ENCODE measurements at places on chromosomes 1 and 21.

- no peak for DNase-seq
These were observed 852 bp downstream of the FAAH start for GRCh38 chr1:46394872-46395465.

DNA sequence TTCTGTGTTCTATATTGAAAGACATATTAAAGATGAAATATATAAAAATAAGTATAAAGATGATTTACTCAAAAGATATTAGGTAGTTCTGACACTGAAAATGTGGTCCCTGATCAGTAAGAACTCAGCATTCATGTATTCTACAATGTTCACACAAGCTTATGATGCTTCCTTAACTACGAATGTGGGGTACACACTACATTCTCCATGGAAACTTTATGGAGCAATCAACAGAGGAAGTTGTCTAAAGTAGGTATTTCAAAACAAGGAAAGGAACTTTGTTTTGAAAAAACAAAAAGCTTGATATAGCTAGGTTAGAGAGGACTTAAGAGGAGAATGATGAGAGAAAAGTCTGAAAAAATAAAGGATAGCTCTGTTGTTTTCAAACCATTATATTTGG, 119.7 kb upstream of the RGS18 start:
- no peak for DNase-seq

- peak; percentile 17 for DNase-seq
These were observed 3.0 kb upstream of the NFIA start for GRCh38 chr1:61079296-61079897.

GRCh38 chr21:45202889-45203288, 84.8 kb downstream of the POFUT2 start:
- no peak for DNase-seq

GRCh38 chr1:233657466-233657865, 43.6 kb downstream of the KCNK1 start:
- DNase-seq: no peak

- no peak for DNase-seq
These were observed 301 bp upstream of the NUDT17 start for GRCh38 chr1:145845144-145845513.

DNA sequence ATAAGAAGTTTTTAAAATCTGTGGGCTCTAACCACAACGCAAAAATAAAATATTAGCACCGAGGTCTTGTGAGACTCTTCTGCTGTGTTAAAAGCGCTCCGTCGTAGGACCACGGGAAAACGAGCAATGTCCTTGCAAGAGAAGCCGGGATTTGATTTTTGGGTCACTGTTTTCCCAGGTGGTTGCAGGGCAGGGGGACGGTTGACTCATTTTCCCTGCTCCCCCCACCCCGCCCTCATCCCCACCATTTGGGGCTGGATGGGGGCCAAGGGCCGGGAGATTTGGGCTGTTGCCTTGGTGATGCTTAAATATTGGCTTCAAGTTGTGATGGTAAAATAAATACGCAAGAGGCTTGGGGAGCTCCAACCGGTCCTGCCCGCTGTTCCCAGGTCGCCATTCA, 67.6 kb upstream of the SLC25A33 start:
- no peak for DNase-seq

- DNase-seq: peak; percentile 60
These were observed 487.3 kb downstream of the SIPA1L2 start for GRCh38 chr1:232142403-232143314.

GRCh38 chr1:207644852-207645634, at the start of gene CR1L:
TSS of gene CR1L (plus strand) at chr1:207645133. CDS start at chr1:207645234, 101 bp downstream.
- peak; percentile 69 for DNase-seq

- DNase-seq: peak; percentile 71
These were observed 179.4 kb upstream of the SGIP1 start for GRCh38 chr1:66354311-66355201.

DNA sequence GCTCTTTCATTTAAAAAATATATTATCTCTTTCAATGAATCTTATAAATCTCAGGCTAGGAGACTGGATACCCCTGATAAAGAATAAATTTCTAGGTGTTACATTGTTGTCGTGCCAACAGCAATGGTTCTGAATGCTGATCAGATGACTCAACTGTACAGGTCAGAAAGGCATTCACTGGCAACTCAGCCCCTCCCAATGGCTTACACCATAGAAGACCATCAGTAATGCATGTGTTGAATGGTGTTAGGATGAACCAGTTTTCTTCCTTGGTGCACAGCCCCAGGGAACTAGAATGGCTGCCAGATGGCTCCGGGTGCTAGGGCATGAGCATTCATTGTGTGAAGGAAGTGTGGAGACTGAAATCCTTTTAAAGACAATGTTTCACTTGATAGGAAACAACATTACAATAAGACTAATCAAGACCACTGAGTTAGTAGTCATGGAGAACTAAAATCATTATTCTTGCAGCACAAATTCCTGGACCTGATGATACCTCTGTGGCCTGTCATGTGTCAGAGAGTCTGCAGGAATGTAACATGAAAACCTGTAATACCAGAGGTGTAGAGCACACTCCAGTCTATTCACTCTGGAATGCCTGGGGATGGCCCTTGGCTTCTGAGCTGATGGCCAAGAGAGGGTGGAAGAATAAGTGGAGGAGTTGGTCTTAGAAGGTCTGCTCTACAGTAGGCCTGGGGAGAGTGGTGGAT, 187.7 kb upstream of the LMO4 start:
- no peak for DNase-seq

GRCh38 chr1:42748021-42748420, 8.0 kb upstream of the CLDN19 start:
- no peak for DNase-seq

- DNase-seq: no peak
These were observed 26.6 kb downstream of the UBE2G2 start for GRCh38 chr21:44774972-44775371.

GRCh38 chr1:236489710-236490377, 33.9 kb upstream of the LGALS8 start:
- DNase-seq: peak; percentile 74

GRCh38 chr1:40689737-40690136, 1.8 kb upstream of the NFYC start:
- no peak for DNase-seq

- no peak for DNase-seq
These were observed 2.4 kb upstream of the PARS2 start for GRCh38 chr1:54766726-54767125.

- peak; percentile 39 for DNase-seq
These were observed 70.1 kb upstream of the NTPCR start for GRCh38 chr1:232880354-232880753.

GRCh38 chr1:69077633-69078032, 490.1 kb upstream of the LRRC7 start:
- DNase-seq: no peak

DNA sequence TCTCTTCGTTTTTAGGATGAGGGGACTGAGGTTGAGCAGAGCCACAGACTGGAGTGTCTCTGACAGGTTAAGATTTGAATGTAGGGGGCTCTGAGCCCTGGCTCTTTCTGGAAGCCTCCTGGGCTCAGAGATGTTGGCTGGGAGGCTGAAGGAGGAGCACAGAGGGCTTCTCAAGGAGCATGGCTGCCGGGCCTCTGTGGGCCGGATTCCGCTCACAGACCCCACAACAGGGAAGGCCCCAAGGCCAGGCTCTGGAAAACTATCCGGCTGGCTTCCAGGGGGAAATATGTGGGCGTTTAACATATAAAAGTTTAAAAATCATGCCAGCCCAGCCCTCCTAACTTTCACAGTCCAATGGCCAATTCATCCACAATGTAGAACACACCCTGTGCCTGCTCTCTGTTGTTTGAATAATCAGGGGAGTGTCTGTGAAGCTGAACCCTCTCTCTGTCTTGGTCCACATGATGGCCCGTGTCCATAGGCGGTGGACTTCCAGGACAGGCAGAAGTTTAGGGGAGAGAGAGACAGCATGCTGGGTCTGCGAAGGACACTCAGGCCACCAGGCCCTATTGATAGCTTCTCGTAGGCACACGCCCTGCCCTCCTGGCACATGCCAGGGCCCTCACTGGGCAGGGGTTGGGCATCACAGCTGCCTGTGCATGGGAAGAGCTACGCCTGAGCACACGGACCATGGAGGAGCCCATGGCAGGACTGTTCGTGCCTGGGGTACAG, 10.8 kb downstream of the OBSCN start:
- DNase-seq: no peak

DNA sequence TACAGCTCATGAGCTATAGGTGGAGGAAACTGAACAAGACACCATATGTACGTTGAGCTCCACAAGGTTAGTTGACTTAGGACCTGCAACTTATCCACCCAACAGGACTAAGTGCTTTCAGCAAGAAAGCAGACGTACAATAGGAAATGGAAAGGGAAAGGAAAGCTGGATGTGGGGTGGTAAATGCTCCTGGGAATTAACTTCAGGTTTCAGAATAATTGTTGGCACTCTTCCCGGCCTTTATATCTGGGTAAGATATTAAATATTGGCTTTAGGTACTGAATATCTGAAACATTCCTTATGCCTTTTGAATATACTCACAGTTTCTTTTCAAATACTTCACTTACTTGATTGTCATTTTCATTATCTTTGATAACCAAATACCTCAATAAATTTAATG, 36.3 kb downstream of the GLMN start:
- peak; percentile 10 for DNase-seq

DNA sequence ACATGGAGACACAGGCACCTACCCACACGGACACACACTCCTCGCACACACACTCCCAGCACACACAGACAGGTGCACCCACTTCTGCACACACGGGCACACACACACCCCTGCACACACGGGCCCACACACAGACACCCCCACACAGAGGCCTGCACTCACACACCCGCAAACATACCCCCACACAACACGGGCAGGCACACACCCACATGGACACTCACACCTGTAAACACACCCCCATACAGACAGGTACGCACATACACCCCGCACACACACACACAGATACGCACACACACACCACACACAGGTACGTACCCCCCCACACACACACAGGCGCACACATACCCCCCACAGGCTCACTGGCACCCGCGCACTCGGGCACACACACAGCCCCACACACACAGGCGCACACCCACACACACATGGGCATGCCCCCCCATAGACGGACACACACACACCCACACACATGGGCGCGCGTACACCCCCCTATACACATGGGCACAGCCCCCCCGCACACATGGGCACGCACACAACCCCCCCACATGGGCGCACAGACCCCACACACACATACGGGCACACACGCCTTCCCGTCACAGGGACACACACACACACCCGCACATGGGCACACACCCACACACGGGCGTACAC, 6.1 kb downstream of the ATAD3A start:
- DNase-seq: no peak

- no peak for DNase-seq
These were observed 53.6 kb upstream of the RAP1A start for GRCh38 chr1:111565968-111566367.

DNA sequence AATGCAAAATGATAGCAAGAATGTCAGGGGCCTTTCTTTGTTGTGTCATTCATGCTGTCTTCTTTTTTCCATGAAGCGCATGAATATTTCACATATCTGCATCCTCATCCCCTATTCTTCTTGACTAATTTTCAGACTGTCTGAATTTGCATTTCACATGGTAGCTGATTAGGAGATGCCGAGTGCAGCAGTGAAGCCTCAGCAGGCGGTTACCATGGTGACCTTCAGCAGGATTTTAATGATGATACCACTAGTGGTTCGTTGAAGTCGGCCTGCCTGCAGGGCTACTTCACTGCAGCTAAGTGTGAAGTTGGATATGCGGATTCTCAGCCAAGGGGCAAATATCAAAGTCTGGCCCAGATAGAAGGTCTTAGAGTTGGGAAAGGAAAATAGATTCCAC, 141.8 kb downstream of the NEK7 start:
- DNase-seq: no peak

DNA sequence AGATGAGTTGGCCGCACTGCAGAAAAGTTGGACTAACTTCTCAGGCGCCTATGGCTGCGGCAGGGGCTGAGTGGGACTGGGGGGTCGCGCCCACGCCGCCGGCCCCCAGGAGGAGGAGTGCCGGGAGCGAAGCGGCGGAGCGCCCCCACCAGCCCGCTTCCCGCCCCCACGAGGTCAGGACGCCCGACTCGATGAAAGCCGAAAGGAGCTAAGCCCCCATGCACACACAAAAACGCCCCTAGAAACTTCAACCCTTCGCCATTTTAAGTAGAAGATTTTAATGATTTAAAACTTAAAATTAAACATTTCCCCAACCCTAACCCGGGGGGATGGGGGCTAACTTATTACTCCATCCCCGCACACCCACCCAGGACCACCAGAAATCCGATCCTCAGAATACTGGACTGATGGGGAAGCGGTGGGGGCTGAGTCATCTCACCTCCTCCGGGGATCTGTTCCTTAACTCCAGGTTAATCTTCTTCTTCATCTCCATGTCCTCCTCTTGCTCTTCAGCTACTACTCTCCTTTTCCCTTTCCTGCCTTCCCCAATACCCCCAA, 539 bp downstream of the ANP32E start:
- DNase-seq: peak; percentile 38

GRCh38 chr1:12604114-12604874, 13.7 kb downstream of the DHRS3 start:
- DNase-seq: peak; percentile 99

- no peak for DNase-seq
These were observed 258.6 kb downstream of the NPHP4 start for GRCh38 chr1:5733596-5733995.

- no peak for DNase-seq
These were observed 65.7 kb upstream of the PKN2 start for GRCh38 chr1:88618331-88618730.

DNA sequence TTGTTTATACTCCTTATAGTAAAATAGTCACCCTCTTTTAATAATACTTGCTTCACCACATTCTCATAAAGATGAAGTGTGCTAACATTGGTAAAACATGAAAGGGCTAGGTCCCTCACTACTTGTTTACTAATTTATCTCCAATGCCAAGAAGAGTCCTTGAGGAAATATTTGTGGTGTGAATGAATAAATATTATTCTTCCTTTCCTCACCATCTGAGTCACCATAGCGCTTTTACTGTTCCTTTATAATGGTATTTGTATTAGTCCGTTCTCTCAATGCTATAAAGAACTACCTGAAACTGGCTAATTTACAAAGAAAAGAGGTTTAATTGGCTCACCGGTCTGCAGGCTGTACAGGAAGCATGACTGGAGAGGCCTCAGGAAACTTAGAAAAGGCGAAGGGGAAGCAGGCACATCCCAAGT, 222.8 kb upstream of the ZRANB2 start:
- DNase-seq: no peak

DNA sequence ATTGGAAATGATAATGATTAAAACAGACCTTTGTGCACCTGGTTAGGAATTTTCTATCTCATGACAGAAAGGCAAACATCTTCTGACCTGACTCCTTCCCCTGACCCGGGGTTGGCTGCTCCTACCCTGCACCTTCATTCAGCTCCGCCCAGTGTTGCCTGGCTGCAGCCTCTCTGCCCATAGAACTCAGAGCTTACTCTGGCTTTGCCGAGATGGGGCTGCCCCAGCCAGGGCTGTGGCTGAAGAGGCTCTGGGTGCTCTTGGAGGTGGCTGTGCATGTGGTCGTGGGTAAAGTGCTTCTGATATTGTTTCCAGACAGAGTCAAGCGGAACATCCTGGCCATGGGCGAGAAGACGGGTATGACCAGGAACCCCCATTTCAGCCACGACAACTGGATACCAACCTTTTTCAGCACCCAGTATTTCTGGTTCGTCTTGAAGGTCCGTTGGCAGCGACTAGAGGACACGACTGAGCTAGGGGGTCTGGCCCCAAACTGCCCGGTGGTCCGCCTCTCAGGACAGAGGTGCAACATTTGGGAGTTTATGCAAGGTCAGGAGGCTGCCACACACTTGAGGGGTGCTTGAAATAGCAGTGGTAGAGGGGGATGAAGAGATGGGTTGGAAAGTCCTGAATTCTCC, at the start of gene DIO1:
Gene DIO1 (plus strand): TSS at position 189 of the 638 bp plus-strand sequence. CDS start 24 bp downstream, at position 213.
- no peak for DNase-seq

Measured in dermis blood vessel endothelial cell (primary cell).